ENCODE measurements at places on chromosomes 16 and 17.

DNA sequence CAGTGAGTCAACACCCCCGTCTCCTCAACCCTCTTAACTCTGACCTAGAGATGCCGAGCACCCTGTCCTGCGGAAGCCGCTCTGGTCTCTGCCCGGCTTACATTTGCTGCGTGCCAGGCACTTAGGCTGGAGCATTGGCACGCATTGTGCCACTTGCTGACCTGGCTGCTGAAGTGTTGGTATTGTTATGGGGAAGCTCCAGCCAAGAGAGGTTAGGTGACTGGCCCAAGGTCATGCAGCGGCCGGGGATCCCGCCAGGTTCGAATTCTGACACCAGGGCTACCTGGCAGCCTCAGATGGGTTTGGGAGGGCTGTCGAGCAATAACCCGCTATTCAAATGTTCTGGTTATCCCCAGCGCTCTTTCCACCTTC lies 5.0 kb upstream of the HSD17B1 start:
- DNase-seq: no peak

- no peak for DNase-seq
These were observed 645.1 kb upstream of the RBFOX1 start for GRCh38 chr16:6687593-6687992.

DNA sequence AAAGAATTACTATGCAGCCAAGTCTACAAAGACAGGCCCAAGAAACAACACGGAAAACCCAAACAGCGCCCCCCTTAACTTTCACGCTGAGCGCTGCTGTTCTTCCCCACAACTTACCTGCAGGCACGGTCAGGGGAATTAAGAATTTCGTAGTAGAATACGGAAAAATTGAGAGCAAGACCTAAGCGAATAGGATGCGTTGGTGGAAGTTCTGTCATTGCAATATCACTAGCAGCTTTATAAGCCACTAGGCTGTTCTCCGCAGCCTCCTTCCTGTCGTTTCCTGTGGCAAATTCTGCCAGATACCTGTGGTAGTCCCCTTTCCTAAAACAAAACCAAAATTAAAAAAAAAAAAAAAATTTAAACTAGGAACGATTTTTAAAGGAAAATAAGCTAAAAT lies 39.0 kb downstream of the YWHAE start:
- no peak for DNase-seq

DNA sequence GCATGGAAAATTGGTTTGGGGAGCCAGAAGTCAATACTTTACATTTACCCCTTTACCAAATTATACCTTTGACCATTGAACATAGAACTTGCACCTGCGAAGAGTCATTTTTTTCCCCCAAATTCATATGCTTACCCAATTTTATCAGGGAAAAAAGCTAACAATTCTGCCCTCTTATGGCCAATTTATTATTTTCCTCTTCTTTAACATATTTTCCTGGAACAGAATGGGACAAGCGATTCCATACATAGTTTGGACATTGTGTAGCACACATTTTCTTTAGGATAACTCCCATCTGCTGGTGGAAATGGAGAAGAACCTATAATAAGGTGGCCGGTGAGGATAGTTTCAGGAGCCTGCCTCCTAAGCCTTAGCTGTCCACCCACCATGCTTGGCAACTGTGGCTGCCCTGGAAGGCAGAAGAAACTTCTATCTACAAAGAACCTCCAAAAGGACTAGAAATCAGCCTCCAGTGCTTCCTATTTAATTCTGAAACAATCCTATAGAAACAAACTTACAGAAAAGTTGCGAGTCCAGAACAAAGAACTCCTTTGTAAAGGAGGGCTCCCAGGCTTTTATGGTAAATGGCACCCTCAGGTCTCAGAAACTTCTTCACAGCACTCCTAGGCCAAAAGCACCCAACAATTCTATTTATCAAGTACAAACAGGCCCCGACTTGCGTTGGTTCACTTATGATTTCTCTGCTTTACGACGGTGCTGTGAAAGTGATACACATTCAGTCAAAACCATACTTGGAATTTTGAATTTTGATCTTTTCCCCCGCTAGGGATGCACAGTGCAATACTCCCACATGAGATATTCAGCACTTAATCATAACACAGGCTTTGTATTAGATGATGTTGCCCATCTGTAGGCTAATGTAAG lies 64.1 kb upstream of the CACNG4 start:
- DNase-seq: no peak

GRCh38 chr16:83215406-83216001 lies 588.7 kb downstream of the CDH13 start:
- DNase-seq: peak; percentile 14

DNA sequence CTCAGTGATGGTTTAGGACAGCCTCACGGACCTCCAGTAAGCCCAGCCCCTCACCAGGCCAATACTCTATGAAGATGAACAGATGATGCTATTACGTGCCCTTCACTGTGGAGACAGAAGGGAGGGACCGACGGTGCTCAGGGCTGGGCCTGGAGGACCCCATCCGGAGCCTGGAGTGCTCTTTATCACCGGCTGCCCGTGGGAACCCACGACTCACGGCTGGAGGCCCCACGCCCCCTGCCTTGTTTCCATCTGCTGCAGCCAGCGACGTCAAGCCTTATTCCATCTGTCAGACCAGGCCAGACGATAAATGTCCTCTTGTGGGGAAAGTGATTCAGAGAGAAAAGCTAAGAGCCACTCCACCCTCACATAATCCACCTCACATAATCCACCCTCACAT lies 4.0 kb upstream of the TIMM22 start:
- no peak for DNase-seq

DNA sequence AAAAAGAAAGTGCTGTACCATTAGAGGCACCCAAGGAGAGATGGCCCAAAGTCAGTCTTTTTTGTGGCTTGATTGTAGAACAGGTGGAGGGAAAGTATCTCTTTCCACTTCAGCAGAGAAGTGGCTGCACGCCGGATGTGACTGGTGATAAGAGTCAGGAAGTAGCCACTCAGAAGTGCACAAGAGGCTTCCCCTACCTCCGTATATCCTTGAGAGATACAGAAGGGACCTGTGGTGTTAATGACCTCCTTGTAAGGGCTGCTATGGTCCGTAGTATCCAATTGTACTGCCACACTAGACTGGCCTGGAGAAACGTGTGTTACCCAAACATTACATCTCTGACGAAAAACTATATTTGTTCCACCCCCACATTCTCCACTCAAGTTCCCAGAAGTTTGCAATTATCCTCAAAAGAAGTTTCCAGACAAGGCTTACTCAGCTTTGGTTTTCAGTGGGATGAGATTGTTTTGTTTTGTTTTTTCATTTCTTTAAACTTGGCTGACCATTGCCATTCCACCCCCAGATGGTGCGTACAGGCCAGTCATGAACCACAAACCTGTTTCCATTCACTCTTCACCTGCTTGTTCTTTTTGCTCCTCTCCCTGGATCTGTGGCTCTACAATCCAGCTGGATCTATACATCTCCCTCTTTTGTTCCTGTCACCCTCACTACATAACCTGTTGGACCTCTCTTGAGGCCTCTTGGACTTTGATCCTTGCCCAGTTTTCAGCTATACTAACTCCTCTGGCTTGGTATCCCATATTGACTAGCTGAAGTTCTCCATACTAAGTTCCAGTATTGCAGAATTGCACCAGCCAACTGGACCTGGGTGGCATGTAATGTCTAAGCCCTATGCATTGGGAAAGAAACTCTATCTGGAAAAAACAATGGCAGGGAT lies 20.7 kb upstream of the MED13 start:
- no peak for DNase-seq

DNA sequence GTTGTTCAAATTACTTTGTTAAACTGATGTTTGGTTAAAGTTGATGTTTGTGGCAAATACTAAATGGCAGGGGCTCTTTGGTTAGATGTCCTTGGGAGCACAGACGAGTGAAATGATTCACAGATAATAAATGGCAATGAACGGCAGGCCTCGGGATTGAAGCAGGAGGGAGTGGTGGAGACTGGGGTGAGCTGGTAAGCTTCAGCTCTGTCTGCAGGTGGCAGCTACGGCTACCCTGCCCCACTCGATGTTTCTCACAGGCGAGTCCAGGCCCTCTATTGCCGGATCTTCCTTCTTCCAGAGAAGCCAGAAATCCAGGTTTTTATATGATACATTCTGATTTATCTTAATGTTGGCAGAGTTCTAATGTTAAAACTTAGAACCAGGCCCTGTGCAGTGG lies 144.8 kb upstream of the CACNG5 start:
- DNase-seq: no peak

- DNase-seq: no peak
These were observed 68.8 kb downstream of the ITFG1 start for GRCh38 chr16:47392081-47392480.

DNA sequence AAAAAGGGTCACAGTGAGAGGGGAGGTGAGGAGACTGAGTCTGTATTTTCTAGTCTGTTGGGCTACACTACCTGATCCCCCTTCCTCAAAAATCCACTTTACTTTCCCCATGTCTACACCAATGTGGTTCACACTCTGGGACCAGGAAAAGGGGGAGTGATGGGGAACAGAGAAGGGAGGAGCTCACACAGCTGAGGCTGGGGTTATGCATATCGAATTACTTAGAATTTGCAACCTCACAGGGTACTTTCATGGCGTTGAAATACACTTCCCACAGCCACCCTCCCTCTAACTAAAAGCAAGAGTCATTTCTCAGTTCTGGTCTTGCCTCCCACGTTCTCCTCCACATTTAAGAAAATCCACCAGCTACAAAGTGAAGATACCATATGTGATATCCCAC lies 14.1 kb downstream of the MAPT start:
- DNase-seq: no peak

DNA sequence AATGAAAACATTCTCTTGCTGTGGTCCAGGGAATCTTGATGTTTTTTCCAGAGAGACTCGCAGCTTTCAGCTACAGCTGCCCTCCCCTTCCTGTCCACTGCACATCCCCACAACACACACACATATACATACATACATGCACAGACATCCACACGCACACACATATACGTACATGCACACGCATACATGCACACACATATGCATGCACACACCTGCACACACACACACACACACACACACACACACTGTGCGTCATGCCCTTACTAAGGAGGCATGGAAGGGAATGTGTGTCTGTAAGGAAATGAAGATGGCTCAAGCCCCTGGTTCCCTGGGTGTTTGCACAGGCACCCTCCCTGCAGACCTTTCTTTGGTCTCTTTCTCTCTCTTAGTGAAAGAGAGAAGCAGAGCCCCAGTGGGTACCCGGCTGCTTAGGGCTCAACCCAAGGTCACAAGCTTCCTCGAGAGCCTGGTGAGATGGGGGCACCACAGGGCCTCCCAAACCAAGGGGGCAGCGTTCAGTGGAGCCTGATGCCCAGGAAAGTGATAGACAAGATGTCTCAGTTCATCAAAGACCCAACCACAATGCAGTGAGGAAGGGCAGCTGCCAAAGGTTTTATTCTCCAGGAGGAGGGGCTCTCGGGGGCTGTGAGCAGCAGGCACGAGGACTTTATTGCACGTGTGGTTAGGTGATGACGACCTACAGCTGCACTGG lies 33.3 kb downstream of the TNFRSF13B start:
- no peak for DNase-seq

DNA sequence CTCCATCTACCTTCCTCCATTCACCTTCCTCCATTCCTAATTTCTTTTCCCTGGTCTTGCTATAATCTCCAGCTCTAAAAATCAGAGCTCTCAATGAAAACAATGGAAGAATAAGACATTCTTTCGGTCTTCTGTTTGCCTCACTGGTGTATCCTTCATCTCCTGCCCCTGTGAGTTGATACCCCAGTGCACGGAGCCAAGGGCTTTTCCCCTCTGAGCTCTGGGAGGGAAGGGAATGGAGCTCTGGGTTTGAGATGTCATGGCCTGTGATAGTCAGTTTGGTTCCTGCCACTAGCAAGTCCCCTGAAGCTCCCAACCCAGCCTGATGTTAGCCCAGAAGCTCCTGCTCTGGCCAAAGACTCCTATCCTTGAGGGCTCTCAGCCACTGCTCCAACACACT lies 36.6 kb upstream of the DNAH9 start:
- DNase-seq: no peak

GRCh38 chr16:67184453-67184994 lies 761 bp upstream of the MATCAP1 start:
- DNase-seq: no peak

GRCh38 chr16:80974649-80975376 lies 31.9 kb downstream of the CMC2 start:
- no peak for DNase-seq

GRCh38 chr17:57873261-57874057 lies 23.6 kb upstream of the MRPS23 start:
- no peak for DNase-seq
